Endothelial cell (in vitro differentiated cells): ENCODE measurements at places on chromosomes 1 and 21.

DNA sequence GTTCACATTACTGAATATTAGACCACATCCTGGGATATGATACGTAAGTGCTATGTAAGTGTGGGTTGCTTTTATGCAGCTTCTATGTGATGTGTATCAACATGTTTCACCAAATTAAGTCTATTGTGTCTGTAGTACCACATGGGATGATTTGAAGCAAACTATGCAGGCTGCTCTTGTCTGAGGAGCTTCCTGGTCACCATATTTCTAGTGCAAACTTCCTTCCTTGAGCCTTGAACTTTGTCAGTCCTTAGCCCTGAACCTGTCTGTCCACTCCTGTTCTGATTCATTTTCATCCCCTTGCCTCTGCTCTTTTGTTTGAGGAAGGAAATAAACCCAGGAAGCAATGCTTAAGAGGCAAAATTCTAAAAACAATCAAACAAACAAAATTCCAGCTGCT lies 117.5 kb upstream of the VANGL1 start:
- no peaks in the 10 kb centered on the region for H3K27me3 ChIP-seq
- DNase-seq: no peak
- H3K4me3 ChIP-seq: no peak overlapping the region
- H3K4me1 ChIP-seq: peaks cover 32% of the 10 kb centered on the region

DNA sequence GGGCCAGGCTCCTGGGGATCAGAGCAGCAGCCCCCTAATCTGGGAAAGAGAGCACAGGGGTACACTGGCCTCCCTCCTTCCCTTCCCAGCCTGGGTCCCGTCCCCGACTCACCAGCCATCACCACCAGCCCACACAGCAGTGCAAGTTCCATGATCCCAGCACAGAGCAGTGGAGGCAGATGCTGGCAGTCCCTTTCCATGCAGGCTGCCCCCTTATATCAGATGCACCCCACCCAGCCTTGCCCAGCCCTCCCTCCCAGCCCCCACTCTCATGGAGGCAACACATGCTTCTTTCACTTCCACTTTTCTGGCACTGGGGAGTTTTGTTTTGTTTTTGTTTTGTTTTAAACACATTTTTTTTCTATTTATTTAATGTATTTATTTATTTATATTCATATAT lies at the start of gene PLA2G2D:
Gene PLA2G2D, minus strand, starts transcription at position 190 of the 400 bp plus-strand sequence. Its CDS starts 38 bp downstream, at position 152.
- H3K36me3 ChIP-seq: no peaks in the 10 kb centered on the region
- H3K27ac ChIP-seq: no peak within 1 kb of the TSS
- DNase-seq: no peak
- H3K27me3 ChIP-seq: peaks cover 2% of the 10 kb centered on the region
- H3K4me3 ChIP-seq: no peak within 1 kb of the TSS
- H3K4me1 ChIP-seq: peaks cover 2% of the 10 kb centered on the region

DNA sequence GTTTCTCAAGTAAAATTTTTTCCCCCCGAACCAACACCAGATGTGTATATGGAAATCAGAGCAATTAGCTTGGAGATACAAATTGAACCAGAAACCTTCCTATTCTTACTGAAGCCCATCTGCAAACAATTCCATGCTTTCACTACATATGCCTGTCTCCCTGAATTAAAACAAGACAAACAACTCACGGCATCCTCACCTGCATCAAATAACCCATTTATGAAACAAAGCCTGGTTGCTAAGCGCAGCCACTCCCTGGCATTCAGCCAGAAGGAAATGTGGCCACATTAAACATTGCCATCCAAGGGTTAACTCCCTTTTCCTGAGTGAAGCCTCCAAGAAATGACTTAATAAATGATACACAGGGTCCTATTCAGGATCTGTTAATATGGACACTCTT lies 55.3 kb downstream of the APP start:
- H3K4me1 ChIP-seq: peaks cover 52% of the 10 kb centered on the region
- peaks cover 5% of the 10 kb centered on the region for H3K36me3 ChIP-seq

GRCh38 chr1:31327381-31327780 lies 30.5 kb downstream of the ZCCHC17 start:
- no peak overlapping the region for H3K27ac ChIP-seq
- no peak for DNase-seq
- no peaks in the 10 kb centered on the region for H3K36me3 ChIP-seq
- no peaks in the 10 kb centered on the region for H3K4me1 ChIP-seq
- no peaks in the 10 kb centered on the region for H3K27me3 ChIP-seq
- H3K4me3 ChIP-seq: no peak overlapping the region

- peaks cover 1% of the 10 kb centered on the region for H3K27me3 ChIP-seq
- no peak for DNase-seq
- H3K4me1 ChIP-seq: peaks cover 18% of the 10 kb centered on the region
- peaks cover 5% of the 10 kb centered on the region for H3K36me3 ChIP-seq
Observed at GRCh38 chr1:60918867-60919266, 163.5 kb upstream of the NFIA start.

DNA sequence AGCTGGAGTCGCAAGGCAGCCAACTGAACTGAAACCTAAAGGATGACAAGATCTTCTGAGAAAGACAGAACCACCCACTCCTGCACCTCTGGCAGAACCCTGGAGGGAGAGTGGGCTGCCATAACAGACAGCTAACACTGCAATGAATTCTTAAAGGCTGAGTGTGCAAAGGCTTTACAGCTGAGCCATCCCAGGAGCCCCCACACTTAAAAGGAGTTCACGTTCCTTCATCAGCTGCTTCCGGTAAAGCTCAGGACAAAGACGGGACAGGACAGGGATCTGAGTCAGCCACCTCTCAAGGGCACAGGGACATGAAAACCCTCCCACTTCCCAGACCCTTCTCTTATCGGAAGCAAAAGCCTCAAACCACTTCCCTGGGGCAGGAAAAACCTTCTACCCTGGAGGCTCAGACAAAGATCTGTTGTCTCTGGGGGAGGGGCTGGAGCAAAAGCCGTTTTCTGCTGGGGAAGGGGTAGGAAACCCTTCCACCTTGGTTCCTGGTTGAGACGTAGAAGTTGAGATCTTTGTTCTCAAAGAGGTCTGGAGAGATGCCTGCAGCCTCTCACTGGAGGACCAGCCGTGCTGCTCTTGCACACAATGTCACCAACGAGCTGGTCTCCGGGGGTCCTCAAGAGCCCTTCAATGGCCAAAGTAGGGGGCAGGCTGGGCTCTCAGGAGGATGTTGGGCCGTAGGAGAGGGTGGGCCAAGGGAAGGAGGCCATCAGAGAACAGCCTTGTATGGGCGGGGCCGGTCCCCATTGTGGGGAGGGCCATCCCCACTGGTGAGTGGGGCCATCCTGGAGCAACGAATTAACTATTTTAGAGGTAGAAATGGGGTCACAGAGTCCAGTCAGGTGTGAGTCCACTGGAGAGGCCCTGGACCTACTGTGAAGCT lies 452.4 kb downstream of the PTPRU start:
- H3K27me3 ChIP-seq: peaks cover 1% of the 10 kb centered on the region
- no peaks in the 10 kb centered on the region for H3K36me3 ChIP-seq
- H3K4me1 ChIP-seq: peaks cover 12% of the 10 kb centered on the region
- no peak overlapping the region for H3K4me3 ChIP-seq
- H3K27ac ChIP-seq: peak overlapping the region; percentile 48
- DNase-seq: no peak

- H3K4me1 ChIP-seq: peaks cover 19% of the 10 kb centered on the region
- peaks cover 40% of the 10 kb centered on the region for H3K36me3 ChIP-seq
- H3K27me3 ChIP-seq: peaks cover 7% of the 10 kb centered on the region
- no peak for DNase-seq
- H3K27ac ChIP-seq: no peak overlapping the region
Observed at GRCh38 chr1:33299461-33300155, 21.3 kb downstream of the A3GALT2 start.
